NCI-H187 treated with DMSO at 0.1 percent for 48 hours (cell line): ENCODE measurements at places on chromosomes 7 and 10.

- DNase-seq = peak; percentile 5
Observed at GRCh38 chr7:24290004-24290641, 6.1 kb downstream of the NPY start.

GRCh38 chr10:61130366-61130765, 186.4 kb upstream of the RHOBTB1 start:
- no peak for DNase-seq

GRCh38 chr10:69630651-69631400, 779 bp downstream of the FAM241B start:
- no peak for DNase-seq

GRCh38 chr10:96764425-96765060, 44.2 kb upstream of the PIK3AP1 start:
- DNase-seq = no peak

- no peak for DNase-seq
Observed at GRCh38 chr10:21754410-21755011, 220.5 kb downstream of the MLLT10 start.

DNA sequence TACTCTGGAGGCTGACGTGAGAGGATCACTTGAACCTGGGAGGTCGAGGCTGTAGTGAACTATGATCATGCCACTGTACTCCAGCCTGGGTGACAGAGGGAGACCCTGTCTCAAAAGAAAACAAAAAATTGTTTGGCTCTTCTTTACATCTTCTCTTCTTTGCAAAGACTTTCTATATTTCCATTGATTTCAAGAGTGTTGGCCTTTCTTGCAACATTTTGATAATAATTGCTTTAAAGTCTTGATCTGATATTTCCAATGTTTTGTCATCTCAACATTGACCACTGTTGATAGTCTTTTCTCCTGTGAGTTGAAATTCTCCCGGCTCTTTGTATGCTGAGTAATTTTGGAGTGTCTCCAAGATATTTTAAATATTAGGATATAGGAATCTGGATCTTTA, 17.8 kb upstream of the CLDN4 start:
- DNase-seq = no peak

- DNase-seq = no peak
Observed at GRCh38 chr10:775245-776075, 86.0 kb upstream of the DIP2C start.

GRCh38 chr7:98745722-98746318, 124.0 kb downstream of the TMEM130 start:
- DNase-seq = peak; percentile 14

DNA sequence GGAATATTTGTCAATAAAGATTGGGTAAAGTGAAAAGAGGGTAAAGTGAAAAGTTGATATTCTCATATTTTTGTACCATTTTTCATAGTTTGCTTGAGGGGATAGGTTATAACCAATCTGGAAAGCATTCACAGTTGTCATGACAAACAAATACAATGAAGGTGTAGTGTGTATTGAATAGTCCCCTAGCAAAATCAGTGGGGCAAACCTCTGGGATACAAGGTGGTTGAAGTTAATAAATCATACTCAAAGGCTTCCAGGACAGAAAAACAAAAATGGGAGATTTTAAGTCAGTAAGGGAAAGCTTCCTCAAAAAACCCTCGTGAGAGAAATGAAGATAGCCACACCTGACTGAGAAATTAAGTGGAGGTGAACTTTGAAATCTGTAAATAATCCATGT, 39.4 kb downstream of the PHTF2 start:
- no peak for DNase-seq

- DNase-seq = no peak
Observed at GRCh38 chr10:29947701-29948060, 111.7 kb downstream of the JCAD start.

- no peak for DNase-seq
Observed at GRCh38 chr7:116395141-116395791, 104.3 kb upstream of the CAV2 start.

GRCh38 chr7:45000093-45001032, at the start of gene CCM2:
Gene CCM2, plus strand, starts transcription at chr7:45000201. Its CDS starts 133 bp downstream, at chr7:45000334.
- DNase-seq = no peak

- DNase-seq = no peak
Observed at GRCh38 chr7:150737265-150738055, at the start of gene GIMAP5. Gene GIMAP5, plus strand, starts transcription at chr7:150737418. Its CDS starts 3,467 bp downstream, at chr7:150740885.

GRCh38 chr7:101487105-101487458, 124.4 kb downstream of the COL26A1 start:
- DNase-seq = no peak

GRCh38 chr7:91636129-91636724, 244.3 kb downstream of the MTERF1 start:
- no peak for DNase-seq

- no peak for DNase-seq
Observed at GRCh38 chr10:3474266-3474665, 301.7 kb upstream of the PITRM1 start.

DNA sequence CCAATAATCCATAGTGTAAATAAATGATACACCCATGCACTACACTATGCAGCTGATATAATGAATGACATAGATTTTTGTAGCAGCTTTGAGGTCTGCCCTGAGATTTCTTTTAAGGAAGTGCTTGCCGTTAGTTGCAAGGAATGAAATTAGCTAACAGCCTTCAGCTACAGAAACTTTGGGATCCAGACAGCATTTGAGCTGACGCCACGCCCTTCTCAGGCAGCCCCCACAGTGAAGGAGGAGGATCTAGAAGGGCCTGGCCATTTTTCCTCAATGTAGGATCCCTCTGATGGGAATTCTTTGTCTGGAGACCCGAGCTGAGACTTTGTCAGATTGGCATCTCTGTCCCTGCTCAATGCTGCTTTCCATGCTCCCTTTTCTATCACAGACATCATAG, 6.1 kb upstream of the PDK4 start:
- DNase-seq = no peak

- no peak for DNase-seq
Observed at GRCh38 chr7:157767506-157768197, 430.8 kb downstream of the DNAJB6 start.

- DNase-seq = no peak
Observed at GRCh38 chr7:75963381-75963995, 30.9 kb downstream of the TMEM120A start.

DNA sequence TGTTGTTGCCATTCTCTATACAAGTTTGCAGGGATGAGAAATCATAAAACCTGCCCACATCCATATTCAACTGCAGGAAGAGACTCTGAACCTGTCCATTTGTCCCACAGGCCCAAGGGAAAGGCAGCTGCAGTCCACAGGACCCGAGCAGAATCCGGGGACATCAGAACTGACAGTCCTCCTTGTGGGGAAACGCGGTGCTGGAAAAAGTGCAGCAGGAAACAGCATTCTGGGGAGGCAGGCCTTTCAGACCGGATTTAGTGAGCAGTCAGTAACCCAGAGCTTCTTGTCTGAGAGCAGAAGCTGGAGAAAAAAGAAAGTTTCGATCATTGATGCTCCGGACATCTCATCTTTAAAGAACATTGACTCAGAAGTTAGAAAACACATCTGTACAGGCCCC, 23.5 kb downstream of the GIMAP8 start:
- no peak for DNase-seq

DNA sequence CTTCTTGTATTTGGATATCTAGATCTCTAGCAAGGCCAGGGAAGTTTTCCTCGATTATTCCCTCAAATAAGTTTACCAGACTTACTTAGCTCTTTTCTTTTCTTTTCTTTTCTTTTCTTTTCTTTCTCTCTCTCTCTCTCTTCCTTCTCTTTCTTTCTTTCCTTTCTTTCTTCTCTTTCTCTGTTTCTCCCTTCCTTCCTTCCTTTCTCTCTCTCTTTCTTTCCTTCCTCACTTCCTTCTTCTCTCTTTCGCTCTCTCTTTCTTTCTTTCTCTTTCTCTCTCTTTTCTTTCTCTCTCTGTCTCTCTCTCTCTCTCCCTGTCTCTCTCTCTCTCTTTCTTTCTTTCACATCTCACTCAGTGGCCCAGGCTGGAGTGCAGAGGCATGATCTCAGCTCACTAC, 37.0 kb downstream of the UPP1 start:
- no peak for DNase-seq

DNA sequence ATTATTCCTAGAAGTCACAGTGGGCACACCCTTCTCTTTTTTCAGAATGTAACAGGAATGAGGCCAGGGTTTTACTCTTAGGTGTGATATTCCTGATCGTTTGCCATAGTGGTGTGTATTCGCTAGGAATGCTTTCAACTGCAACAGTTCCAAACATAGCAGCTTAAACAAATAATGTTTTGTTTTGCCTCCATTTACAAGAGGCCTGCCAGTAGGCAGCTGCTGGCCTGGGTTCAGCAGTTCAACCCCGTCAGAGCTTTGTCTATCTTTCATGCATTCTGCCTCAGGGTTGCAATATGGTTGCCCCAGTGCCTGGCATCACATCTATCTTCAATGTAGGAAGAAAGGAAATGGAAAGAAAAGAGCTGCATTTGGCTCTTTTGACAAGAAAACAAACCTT, 21.7 kb upstream of the RET start:
- DNase-seq = no peak

DNA sequence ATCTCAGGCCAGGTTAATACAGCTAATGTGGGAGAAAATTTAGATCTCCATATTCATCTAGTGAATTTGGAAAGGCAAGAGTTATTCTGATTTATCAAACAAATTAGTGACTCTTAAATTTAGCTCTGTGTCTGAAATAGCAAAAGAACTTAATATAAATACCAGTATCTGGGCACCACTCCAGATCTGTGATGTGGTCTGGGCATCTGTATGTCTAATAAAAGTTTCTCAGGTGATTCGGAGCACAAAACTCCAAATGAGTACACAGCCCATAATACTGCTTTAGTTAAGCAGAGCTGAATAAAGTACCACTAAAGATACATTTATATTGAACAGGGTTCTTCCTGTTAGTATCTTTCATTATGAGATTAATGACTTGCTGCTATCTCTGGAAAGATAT, 261.4 kb downstream of the BAMBI start:
- DNase-seq = no peak

GRCh38 chr7:71404726-71405345, 272.9 kb downstream of the GALNT17 start:
- DNase-seq = no peak

GRCh38 chr10:104254493-104255310, at the start of gene GSTO1:
Gene GSTO1, plus strand, starts transcription at chr10:104254892. Its CDS starts 37 bp downstream, at chr10:104254929.
- no peak for DNase-seq

GRCh38 chr7:92423710-92424131, 23.6 kb upstream of the GATAD1 start:
- DNase-seq = no peak

DNA sequence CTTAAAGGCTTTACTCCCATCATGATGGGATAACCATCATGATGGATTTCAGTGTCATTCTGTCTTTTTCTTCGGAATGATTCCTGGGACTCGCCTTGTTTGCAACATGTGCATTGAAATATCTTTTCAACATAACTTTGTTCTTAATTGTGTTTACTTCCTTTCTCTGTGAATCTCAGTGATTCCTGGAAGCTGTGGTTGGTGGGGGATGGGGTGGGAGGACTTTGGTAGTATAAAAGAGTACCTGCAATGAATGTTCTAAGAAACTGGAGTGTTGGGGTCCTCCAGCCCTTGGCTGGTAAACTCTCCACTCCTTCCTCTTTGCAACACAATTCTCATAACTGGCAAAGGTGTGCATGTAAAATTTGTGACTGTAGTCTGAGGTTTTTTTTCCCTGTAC, 11.5 kb upstream of the SH2D4B start:
- DNase-seq = no peak

- DNase-seq = no peak
Observed at GRCh38 chr7:127677433-127678230, 25.6 kb downstream of the SND1 start.

- no peak for DNase-seq
Observed at GRCh38 chr7:42961170-42961569, 29.0 kb downstream of the MRPL32 start.

DNA sequence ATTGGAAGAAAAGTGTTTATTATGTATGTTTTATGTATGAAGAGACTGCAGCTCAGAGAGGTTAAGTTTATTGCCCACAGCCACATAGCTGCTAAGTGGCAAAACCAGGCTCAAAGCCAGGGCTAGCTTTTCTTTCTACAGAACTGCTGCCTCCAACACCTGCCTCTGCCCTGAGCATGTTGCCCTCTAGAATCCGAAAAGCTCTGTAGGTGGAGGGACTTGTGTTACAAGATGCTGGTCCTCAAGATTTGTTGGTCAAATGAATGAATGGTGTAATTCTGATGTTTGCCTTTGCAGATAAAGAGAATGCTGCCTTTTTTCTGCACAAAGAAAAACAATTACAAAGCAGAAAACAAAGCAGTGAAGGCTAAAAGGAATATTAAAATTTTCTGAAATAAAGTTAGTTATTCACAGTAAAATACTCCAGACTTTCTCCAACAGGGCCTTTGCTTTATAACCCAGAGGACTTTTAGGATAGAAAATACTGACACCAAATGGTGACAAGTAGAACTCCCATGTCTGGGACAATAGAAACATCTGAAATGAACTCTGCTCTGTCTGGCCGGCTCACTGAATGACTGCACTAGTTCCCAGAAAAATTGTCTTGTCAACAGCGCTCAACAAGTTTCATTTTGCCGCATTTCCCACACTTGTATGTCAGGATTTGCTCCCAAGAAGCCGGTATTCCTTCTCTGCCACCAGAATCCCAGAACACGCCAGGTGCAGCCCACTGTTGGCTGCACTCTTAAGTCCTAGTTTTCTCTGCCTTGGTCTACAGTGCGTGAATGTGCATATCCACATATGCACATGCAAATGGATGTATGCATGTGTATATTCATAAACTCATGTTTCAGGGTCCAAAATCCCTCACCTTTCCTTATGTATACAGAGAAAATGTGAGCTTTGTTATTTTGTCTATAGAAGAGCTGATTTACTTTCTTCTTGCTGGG, 11.0 kb upstream of the DNTT start:
- no peak for DNase-seq

DNA sequence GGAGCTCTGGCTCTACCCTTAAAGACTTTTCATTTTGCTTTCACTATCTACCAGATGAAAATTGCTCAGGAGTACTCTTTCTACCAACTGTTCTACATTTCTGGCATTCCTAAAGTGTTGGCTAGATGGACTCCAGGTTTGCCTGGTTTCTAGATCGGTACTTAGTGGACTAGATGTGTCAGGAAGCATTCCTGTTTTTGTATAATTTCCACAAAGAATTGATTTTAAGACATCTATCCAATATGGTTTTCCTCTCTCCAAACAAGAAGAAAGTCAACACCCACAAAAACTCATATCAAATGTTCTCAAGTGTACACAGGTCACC, 157.7 kb downstream of the CHRM2 start:
- DNase-seq = no peak

GRCh38 chr7:26688388-26688787, 176.0 kb downstream of the SKAP2 start:
- DNase-seq = no peak

DNA sequence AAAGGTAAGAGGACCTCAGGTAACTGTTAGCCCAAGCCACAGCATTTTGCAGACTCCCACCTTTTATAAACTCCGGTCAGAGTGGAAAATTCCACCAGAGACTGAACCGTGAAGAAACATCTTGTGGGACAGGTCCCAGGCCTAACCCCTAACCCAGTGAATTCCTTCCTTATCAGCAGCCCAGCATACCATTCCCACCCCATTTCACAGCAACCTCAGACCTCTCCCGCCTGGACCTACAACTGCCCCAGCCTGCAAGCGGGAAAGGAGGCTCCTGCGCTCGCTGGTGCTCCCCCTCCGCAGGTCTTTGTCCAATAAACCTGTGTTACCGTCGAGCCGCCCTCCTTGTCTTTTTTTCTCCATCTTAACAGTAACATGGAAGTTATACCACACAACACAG, 736.6 kb downstream of the MAGI2 start:
- no peak for DNase-seq
